Activated naive CD4-positive, alpha-beta T cell treated with anti-CD3 and anti-CD28 coated beads, Interleukin-2, amount 10 ng/mL, durations not matched to agents 7 days and 5 days (primary cell): ENCODE measurements at places on chromosomes 12 and 14.

DNA sequence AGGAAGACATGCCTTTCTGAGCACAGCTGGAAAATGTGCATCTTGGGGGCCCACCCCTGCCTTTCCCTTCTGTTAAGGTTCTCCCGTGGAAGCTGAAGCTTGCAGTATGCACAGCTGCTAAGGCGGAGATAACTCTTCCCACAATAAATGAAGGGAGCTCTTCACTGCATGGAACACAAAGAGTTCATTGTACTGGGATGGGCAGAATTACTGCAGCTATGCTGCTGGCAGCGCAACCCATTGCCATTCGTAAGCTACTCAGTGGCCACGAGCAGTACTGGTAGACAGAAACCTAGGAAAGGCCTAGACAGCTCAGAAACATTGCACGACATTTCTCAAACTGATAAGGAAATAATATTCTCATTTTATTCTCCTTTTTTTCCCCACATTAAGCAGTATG is 310.2 kb downstream of the MDGA2 start:
- DNase-seq = no peak

GRCh38 chr12:96623656-96624217 is 134.4 kb downstream of the CFAP54 start:
- no peak for DNase-seq

DNA sequence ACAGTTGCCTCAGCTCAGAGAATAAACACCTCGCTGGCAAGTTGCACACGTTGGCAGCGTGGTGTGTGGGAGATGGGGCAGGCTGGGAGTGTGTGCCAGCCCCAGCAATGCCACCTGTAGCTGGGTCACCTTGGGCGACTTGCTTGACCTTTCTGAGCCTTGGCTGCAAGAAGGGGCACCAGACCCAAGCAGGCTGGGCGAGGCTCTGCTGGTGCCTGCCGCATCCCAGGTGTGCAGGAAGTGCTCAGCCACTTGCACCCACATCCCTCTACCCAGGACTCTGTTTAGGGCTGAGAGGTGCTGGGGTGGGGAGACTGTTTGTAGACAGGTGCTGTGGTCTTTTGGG is 629 bp downstream of the FAM181A start:
- no peak for DNase-seq

DNA sequence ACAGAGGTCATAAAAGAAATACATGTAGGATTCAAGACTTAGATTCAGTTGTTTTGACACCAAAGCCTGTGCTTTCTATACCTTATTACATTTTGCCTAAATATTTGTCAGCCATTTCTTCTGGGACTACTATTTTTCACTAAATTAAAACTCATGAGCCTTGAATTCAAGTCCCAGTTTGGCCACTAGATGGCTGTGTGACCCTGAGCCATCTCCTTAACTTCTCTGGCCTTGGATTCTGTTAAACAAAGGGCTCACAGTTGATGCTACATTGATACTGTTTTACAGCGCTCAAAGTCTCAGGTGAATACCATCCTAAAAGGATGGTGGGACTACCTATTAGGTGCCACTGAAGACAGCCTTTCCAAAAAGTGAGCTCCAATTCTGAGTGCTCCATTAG is 39.6 kb upstream of the CCDC198 start:
- peak; percentile 32 for DNase-seq

DNA sequence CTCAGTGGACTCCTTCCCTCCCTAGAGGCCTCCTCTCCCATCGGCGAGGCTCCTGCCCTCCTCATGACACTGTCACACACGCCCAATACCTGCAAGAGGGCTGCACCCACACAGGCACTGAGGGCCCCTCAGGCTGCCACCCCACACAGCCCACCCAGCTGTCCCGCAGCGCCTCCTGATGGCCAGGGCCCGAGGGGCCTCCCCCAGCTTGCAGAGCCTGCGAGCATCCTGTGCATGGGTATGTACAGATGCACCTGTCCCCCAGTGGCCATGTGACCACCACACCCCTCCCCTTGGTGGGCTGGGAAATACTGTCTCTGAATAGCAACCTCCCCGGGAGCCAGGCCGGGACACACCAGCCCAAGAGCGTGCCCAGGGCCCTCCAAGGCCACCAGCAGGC is 19.0 kb upstream of the NUDT14 start:
- no peak for DNase-seq

DNA sequence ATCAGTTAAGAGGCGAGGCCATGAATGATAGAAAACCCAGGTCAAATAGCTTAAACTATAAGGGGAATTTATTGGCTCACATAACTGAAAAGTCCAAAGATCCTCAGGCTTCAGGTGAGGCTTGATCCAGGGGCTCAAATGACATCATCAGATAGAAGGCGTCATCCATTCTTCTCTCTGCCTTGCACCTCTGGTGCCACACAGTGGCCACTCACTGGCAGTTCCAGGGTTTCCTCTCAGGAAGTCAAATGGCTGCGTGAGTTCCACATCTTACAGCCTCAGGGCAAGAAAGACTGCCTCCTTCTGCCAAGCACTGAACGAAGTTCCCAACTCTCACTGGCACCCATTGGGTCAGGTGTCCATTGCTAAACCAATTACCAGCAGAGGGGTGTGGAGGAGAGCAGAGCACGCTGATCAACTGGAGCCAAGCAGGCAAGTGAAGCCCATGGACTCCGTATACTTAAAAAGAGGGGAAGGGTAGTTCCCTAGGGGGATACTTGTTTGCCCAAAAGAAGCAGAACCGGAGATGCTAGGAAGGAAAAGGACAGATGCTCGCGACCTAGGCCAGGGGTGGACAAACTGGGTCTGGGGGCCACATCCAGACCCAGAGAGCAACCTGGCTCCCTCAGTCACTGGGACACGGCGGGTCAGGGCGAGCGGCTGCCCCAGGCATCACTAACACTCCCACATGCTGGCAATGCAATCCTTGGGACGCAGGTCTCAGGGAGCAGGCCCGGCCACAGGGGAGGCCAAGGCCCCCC is 69.3 kb downstream of the SERPINA3 start:
- no peak for DNase-seq

- DNase-seq = peak; percentile 23
These were observed 15.2 kb upstream of the EAPP start for GRCh38 chr14:34554540-34555250.

DNA sequence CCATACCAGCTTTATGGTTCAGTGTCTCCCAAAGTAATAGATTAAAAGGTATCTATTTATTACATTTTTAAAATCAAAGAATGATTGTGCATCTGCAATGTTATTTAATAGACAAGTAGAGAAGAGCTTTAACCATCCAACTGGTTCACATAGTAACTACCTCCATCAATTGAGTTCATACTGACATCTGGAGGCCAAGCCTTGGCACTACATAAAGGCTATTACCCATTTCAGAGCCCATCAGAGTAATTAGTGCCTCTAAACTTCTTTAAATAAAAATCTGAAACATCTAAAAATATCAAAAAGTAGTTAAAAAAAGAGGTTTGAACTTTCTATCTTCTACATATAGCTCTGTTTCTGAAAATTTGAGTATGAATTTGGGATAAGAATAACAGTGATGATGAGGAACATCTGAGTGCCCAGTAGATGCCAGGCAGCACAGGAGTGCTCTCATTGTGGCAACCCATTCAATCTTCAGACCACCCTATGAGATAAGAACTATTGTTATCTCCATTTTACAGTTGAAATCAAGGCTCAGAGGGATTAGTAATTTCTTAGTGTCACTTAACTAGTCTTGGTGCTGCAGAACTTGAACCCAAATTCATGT is 132.9 kb upstream of the DAAM1 start:
- DNase-seq = peak; percentile 54

- no peak for DNase-seq
These were observed 516.8 kb downstream of the NOVA1 start for GRCh38 chr14:26081043-26081442.

GRCh38 chr12:56029666-56030293 is 8.9 kb downstream of the IKZF4 start:
- DNase-seq = peak; percentile 70

DNA sequence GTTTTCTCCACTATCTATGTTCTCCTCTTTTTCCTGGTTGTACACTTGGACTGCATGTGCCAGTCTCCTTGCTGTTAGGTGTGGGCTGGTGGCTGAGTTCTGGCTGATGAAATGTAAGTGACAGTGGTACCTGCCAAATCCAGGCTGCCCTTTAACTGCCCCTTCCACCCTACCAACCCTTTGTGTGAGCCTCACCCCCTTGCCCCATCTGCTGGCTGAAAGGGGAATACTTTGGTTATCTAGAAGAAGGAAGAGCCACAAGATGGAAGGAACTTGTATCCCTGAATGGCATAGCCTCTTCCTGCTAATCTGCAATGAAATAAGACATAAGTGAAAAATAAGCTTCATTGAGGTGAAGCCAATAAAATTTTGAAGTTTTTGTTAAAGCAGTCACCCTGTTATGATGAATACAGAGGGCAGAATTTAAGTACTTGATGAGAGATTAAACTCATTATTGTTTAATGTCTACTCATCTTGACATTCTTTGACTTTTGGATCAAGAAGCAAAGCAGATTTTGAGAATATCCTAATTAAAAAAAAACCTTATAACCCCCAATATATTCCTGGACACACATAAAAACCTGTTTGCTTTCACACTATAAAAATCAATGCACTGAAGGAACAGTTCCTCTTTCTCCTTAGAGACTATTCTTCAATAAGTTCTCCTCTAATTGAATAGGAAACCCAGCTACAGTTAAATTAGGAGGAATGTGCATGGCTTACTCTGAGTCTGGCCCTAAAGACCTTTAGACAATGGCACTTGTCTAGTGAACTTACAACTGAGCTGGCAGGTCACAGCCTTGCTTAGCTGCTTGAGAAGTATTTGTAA is 262.6 kb upstream of the BTG1 start:
- DNase-seq = peak; percentile 71

- no peak for DNase-seq
These were observed 187.0 kb downstream of the SPTSSA start for GRCh38 chr14:34275078-34275477.

DNA sequence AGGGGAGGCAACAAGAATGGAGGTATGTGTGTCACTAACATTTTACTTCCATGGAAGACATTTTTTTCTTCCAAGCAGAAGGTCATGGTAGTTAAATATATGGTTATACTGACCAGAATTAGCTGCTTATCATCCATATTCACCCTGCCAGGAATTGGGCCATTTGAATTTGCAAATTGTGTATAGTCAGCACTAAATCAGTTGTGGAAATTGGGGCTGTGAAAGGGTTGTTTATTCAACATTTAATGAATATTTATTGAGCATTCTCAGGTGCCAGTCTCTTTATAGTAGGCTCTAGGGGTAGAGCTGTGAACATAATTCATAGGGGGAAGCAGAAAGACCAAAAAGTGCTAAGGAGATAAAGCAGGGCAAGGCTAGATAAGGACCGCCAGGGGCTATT is 38.0 kb downstream of the METAP2 start:
- DNase-seq = no peak

DNA sequence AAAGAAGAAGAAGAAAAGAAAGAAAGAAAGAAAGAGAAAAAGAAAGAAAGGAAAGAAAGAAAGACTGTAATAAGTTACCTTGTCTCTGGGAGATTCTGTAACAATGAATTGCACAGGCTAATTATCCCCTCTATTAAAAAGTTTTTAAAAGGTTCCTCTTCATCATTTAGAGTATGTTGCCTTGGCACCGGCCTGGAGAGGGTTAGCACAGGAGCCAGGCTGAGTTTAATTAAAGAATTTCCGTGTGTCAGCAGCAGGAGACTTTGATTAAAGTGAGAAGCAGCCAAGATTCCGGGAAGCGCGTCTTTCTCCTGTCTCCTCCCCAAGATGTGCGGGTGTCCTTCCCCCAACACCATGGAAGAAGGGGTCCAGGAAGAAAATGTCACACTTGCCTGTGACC is 92.8 kb upstream of the ETV6 start:
- DNase-seq = no peak

DNA sequence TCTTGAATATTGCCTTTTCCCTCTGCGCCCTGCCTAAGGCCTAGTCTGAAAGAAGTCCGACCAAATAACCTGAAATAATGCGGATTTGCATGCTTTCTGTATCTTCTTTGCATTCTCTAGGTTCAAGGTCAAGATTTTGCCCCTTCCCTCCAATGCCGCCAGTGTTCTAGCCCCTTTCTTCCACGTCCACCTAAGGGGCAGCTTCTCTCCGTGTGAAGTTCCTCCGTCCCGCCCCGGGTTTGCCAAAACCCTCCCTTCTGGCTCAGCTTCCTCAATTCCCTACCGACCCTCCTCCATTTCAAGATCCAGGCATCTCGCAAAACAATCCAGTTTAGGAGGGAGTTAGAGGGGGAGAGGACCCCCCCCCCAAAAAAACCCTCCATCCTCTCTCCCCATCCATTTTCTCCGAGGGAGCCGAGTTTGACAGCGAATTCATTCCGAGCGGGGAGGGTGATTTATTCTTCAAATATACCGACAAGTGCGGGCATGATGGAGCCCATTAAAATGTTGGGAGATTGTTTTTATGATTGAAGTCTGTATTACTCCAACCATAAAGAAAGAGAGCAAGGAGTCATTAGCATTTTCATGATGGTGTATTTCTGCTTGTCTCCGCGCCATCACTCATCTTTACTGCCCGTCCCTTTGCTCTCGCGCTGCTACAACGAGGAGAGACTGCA is 20.9 kb upstream of the ATP5MC2 start:
- DNase-seq = no peak

- DNase-seq = no peak
These were observed 77.6 kb downstream of the PTPRR start for GRCh38 chr12:70842942-70843341.

GRCh38 chr14:104557766-104558165 is 21.8 kb upstream of the C14orf180 start:
- DNase-seq = no peak

DNA sequence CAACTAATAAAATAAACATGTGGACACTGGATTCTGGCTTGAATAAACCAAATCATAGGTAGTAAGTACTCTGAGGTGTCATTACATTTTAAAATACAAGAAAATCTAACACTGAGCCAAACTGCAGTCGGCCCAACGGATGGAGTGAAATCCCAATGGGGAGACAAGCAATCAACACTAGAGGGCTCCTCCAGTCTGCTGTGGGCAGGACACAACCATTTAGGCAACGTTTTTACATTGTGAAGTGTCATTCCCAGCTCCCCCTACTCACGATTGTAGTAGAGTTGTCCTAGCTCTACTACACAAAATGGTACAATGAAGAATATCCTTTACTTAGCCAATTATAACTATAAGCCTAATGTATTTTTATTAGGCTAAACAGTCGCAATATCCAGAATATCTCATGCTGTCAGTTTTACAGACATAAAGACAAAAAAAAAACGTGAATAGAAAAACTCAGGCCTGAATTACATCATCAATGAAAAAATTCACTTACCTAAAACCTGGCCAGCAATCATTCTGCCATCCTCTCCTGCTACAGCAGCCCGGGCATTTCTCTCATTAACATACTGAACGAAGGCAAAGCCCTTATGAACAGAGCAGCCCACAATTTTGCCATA is 35.7 kb downstream of the HNRNPC start:
- no peak for DNase-seq
